Cardiac muscle cell (in vitro differentiated cells and primary cell): ENCODE measurements at places on chromosomes 13 and 19. TPM values are rescaled to one million over a fixed set of nuclear protein-coding genes. Genes with fewer than 3 reads are reported as not detected.

DNA sequence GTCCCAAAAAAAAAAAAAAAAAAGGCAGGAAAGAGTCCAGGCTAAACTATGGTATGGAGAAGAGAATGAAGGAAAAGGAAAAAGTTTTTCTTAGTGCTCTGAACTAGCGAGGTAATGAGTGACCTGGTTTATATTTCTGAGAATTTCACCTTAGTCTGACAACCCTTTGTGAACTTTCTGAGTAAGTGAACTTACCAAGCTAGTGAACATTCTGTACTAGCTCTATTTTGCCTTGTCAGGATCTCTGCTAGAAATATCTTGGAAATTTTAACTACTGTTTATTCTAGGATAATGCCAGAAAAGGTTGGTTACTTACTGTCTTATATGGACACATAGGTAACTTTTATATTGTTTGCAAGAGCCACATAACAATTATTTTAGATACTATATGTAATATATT, 4.4 kb downstream of the TRIM13 start:
- no peak overlapping the region for H3K4me3 ChIP-seq
- DNase-seq, result no peak
- no peaks in the 10 kb centered on the region for H3K27me3 ChIP-seq
- peaks cover 27% of the 10 kb centered on the region for H3K36me3 ChIP-seq

- peaks cover 14% of the 10 kb centered on the region for H3K36me3 ChIP-seq
- H3K4me3 ChIP-seq, result no peak overlapping the region
- no peak overlapping the region for H3K27ac ChIP-seq
- no peaks in the 10 kb centered on the region for H3K4me1 ChIP-seq
Measured at GRCh38 chr13:21395953-21396352, 63.1 kb downstream of the ZDHHC20 start.

LIM2 gene
- not detected in 2 replicates for total RNA-seq

DNA sequence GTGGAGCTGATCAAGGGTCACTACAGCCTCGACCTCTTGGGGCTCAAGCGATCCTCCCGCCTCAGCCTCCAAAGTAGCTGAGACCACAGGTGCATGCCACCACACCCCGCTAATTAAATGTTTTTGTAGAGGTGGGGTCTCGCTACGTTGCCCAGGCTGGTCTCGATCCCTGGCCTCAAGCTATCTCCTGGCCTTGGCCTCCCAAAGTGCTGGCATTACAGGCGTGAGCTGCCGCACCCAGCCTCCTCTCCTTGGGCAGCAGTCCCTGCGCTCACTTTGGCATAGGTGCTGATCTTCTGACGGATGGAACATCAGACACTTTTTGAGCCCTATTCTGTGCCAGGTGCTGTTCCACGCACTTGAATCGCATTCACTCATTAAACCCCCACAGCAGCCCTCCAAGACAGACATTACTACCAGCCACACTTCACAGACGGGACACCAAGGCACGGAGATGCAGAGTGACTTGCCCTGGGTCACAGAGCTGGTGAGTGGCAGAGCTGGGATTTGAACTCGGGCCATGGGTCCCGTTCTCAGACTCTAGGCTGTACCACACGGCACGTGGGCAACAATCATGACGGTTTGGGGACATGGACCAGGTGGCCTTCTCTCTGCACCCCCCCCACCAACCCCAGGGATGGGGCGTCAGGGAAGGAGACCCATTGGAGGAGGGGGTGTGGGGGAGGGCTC, 3.2 kb downstream of the MEIS3 start:
- H3K4me1 ChIP-seq, result peaks cover 18% of the 10 kb centered on the region
- peaks cover 6% of the 10 kb centered on the region for H3K36me3 ChIP-seq
- H3K4me3 ChIP-seq, result no peak overlapping the region
- H3K27me3 ChIP-seq, result peaks cover 8% of the 10 kb centered on the region
- no peak for DNase-seq
- H3K27ac ChIP-seq, result no peak overlapping the region

CPB2 gene
- not detected in 2 replicates for total RNA-seq

- peaks cover 32% of the 10 kb centered on the region for H3K4me1 ChIP-seq
- no peaks in the 10 kb centered on the region for H3K36me3 ChIP-seq
- DNase-seq, result peak; percentile 36
- H3K4me3 ChIP-seq, result no peak overlapping the region
- no peak overlapping the region for H3K27ac ChIP-seq
Measured at GRCh38 chr13:75365724-75366173, 116.2 kb downstream of the TBC1D4 start.

- no peaks in the 10 kb centered on the region for H3K4me1 ChIP-seq
- peaks cover 30% of the 10 kb centered on the region for H3K36me3 ChIP-seq
- no peak for DNase-seq
- no peak overlapping the region for H3K4me3 ChIP-seq
Measured at GRCh38 chr19:11949201-11949600, 15.6 kb upstream of the ZNF763 start.

DNA sequence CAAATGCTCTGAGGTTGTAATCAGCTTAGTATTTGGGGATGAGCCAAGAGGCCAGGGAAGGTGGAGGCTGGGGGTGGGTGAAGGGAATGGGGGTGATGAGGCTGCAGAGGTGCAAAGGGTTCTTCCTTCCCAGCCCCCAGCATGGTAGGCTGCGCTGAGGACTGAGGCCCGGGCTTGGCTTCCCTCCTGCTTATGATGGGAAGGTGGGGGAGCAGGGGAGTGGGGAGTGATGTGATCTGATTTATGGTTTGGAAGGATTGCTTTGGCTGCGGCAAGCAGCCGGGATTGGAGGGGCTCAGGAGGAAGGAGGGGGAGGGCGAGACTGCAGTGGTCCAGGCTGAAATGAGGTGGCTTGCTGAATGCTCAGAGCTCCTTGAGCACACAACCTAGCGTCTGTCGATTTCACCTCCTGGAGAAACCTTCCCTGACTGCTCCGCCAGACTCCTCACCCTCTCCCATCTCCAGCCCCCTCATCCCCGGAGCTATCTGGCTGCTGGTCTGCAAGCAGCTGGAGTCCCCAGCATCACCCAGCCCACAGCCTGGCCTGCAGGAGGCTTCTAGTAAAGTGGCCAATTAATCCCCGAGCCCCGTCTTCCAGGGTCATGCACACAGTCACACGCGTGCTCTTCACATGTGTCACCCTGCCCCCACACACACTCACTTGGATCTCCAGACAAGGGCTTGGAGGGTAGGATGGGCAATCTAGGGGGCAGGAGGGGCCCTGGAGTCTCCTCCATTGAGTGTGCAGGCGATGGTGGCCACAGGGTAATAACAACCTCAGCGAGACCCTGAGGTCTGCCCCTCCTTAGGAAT, 757 bp upstream of the CLEC11A start:
- peaks cover 6% of the 10 kb centered on the region for H3K4me1 ChIP-seq
- H3K27ac ChIP-seq, result no peak overlapping the region
- peaks cover 25% of the 10 kb centered on the region for H3K27me3 ChIP-seq
- no peak for DNase-seq
- H3K36me3 ChIP-seq, result no peaks in the 10 kb centered on the region

GRCh38 chr13:25167382-25168174, 4.5 kb downstream of the AMER2 start:
- H3K27ac ChIP-seq, result no peak overlapping the region
- H3K36me3 ChIP-seq, result no peaks in the 10 kb centered on the region
- no peak overlapping the region for H3K4me3 ChIP-seq
- H3K4me1 ChIP-seq, result no peaks in the 10 kb centered on the region
- no peak for DNase-seq
- peaks cover 57% of the 10 kb centered on the region for H3K27me3 ChIP-seq

- no peak overlapping the region for H3K27ac ChIP-seq
- H3K36me3 ChIP-seq, result no peaks in the 10 kb centered on the region
- H3K4me1 ChIP-seq, result peaks cover 13% of the 10 kb centered on the region
Measured at GRCh38 chr19:18644196-18645034, 7.6 kb downstream of the KLHL26 start.

DNA sequence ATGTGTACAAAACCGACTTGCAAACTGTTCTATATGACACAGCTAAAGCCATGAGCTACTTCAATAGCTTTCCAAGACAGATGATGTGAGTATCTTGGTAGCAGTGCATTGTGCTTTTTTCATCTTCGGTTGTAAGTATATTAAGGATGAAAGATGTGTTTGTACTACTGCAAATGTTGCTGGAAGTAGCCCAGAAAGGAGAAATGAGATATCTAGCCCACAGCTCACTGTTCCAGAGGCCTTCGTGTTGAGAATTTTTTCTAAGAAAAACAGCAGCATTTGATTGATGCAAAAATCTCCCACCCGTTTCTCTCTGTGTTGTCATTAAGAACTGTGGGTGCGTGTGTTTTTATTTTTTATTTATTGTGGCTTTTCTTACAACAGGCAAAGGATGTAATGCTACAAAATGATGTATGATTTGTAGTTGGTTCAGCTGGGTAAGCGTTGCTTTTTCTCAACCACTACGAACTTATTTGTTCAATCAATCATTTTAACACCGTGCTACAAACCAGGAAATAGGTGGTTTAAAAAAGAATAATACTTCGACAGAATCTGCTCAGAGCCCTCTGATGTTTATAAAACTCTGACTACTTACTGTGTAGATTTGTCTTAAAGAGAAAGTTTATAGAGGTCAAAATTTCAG, 41.6 kb upstream of the RFC3 start:
- DNase-seq, result no peak
- H3K27ac ChIP-seq, result no peak overlapping the region
- H3K27me3 ChIP-seq, result no peaks in the 10 kb centered on the region
- H3K4me1 ChIP-seq, result no peaks in the 10 kb centered on the region
- H3K36me3 ChIP-seq, result no peaks in the 10 kb centered on the region

GRCh38 chr19:13689085-13689484, 75.2 kb upstream of the MRI1 start:
- peaks cover 4% of the 10 kb centered on the region for H3K4me1 ChIP-seq
- no peak overlapping the region for H3K27ac ChIP-seq
- H3K27me3 ChIP-seq, result peaks cover 6% of the 10 kb centered on the region

DNA sequence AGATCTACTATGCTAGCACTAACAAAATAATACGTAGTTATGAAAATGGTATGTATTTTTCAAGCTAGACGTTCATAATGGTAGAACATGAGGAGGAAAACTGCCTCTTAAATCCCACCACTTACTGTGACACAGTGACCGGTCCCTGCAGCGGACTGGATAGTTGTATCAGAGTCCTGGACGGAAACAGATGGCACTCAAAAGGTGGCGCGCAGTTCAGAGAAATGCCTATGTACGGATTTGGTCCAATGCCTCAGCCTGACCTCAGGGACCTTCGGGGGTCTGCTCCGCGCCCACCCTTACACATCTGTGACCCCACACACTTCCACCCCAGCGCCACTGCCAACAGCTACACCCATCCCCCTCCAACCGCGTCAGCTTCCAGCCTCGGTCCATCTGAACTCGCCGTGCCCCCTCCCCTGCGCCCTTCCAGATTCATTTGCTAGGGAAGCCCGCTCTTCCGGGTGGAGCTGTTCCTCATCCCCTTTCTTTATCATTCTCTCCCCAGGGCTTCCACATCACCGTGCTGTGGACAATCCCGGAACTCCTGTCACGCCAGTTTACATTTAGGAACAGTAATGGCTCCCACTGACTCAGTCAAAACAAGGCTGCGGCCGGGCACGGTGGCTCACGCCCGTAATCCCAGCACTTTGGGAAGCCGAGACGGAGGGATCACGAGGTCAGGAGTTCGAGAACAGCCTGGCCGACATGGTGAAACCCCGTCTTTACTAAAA, 792 bp upstream of the LENG8 start:
- H3K27me3 ChIP-seq, result no peaks in the 10 kb centered on the region
- peaks cover 21% of the 10 kb centered on the region for H3K36me3 ChIP-seq
- H3K27ac ChIP-seq, result peak overlapping the region; percentile 86
- DNase-seq, result peak; percentile 72
- H3K4me3 ChIP-seq, result peak overlapping the region; percentile 63

GRCh38 chr13:110677731-110678545, 28.0 kb downstream of the CARS2 start:
- H3K36me3 ChIP-seq, result peaks cover 21% of the 10 kb centered on the region
- no peak overlapping the region for H3K27ac ChIP-seq
- no peaks in the 10 kb centered on the region for H3K4me1 ChIP-seq

GRCh38 chr19:48154003-48154402, 16.1 kb downstream of the LIG1 start:
- H3K4me1 ChIP-seq, result no peaks in the 10 kb centered on the region
- DNase-seq, result no peak
- no peak overlapping the region for H3K4me3 ChIP-seq
- H3K27me3 ChIP-seq, result no peaks in the 10 kb centered on the region
- peaks cover 4% of the 10 kb centered on the region for H3K36me3 ChIP-seq
- H3K27ac ChIP-seq, result no peak overlapping the region

GRCh38 chr19:17703824-17704463, 15.3 kb upstream of the MAP1S start:
- no peaks in the 10 kb centered on the region for H3K36me3 ChIP-seq
- H3K4me1 ChIP-seq, result no peaks in the 10 kb centered on the region
- H3K27me3 ChIP-seq, result no peaks in the 10 kb centered on the region
- DNase-seq, result peak; percentile 52
- no peak overlapping the region for H3K27ac ChIP-seq

LRRC8E gene
- total RNA-seq, result 2.4 and 3.5 TPM in 2 replicates

SETDB2 gene
- total RNA-seq, result 7.5 and 9.1 TPM in 2 replicates

HRC gene
- 255 and 389 TPM in 2 replicates for total RNA-seq

KCNC3 gene
- total RNA-seq, result 6.9 and 8.2 TPM in 2 replicates

DNA sequence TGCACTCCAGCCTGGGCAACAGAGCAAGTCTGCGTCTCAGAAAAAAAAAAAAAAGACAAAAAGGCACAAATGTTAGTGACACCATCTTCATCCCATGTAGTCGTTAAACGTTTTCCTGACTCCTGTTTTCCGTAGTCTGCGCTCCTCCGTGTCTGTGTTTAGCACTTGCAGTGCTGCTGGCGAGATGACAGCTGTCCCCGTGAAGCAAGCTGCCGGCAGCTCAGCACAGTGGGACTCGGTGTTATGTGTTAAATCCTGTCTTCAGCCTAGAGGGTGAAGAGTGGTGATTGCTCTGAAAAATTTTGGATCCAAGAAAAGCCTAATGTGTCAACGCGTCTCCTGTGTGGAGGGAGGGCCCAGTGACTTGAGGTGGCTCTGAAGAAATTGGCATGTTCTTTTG, 18.4 kb downstream of the UBXN6 start:
- H3K27ac ChIP-seq, result peak overlapping the region; percentile 61
- DNase-seq, result no peak
- no peaks in the 10 kb centered on the region for H3K36me3 ChIP-seq
- no peaks in the 10 kb centered on the region for H3K27me3 ChIP-seq

- no peaks in the 10 kb centered on the region for H3K36me3 ChIP-seq
- H3K4me3 ChIP-seq, result no peak overlapping the region
- H3K27ac ChIP-seq, result no peak overlapping the region
- no peak for DNase-seq
- H3K27me3 ChIP-seq, result no peaks in the 10 kb centered on the region
- peaks cover 8% of the 10 kb centered on the region for H3K4me1 ChIP-seq
Measured at GRCh38 chr13:30400376-30400775, 21.9 kb upstream of the UBE2L5 start.

GRCh38 chr13:110664041-110664440, 41.9 kb downstream of the CARS2 start:
- H3K36me3 ChIP-seq, result peaks cover 47% of the 10 kb centered on the region
- no peak overlapping the region for H3K4me3 ChIP-seq
- no peaks in the 10 kb centered on the region for H3K27me3 ChIP-seq
- no peak for DNase-seq
- no peaks in the 10 kb centered on the region for H3K4me1 ChIP-seq

- H3K27me3 ChIP-seq, result no peaks in the 10 kb centered on the region
- H3K4me1 ChIP-seq, result no peaks in the 10 kb centered on the region
- peak; percentile 63 for DNase-seq
- no peaks in the 10 kb centered on the region for H3K36me3 ChIP-seq
- no peak overlapping the region for H3K27ac ChIP-seq
Measured at GRCh38 chr13:95156208-95156607, 145.0 kb downstream of the ABCC4 start.
